ENCODE measurements at places on chromosomes 7 and 10.
A peak's percentile ranks its signal among the peaks of the same experiment; 100 is the strongest.

GRCh38 chr10:69048103-69048502 lies 39.8 kb upstream of the SRGN start:
- DNase-seq: no peak

DNA sequence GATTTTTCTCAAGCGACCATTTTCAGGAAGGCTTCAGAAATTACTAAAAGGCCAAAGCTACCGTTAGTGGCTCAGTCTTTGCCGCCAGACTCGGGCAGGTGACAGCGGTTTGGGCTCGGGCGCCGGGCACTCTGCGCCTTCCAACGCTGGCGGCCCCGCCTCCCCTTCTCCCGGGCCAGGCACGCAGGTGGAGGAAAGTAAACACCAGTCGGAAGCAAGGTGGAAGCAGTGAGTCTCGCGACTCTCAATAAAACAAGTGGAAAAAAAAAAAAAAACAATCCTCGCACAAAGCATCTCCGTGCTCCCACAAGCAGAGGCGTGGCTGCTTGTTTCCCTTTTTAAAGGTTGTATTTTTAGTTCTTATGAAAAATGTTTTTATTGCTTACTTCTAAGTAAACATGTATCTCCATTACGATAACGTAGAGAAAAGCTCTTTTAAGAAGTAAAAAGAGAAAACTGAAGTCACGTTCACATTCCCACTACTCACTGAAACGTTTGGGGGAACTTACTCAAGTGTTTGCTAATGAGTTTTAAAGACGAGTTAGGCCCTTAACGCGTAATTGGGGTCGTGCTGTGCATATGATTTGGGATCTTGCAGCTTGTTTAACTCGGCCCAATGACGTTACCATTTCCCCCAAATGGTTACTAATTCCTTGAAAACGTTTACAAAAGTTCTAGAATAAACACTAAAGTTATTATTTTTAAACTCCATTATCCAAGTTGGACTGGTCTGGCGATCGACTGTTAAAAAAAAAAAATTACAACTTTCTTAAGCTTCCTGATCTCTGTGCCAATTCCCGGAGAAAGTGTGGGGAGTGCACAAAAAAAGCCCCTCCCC lies 864 bp downstream of the CDCA7L start:
- no peak for DNase-seq

DNA sequence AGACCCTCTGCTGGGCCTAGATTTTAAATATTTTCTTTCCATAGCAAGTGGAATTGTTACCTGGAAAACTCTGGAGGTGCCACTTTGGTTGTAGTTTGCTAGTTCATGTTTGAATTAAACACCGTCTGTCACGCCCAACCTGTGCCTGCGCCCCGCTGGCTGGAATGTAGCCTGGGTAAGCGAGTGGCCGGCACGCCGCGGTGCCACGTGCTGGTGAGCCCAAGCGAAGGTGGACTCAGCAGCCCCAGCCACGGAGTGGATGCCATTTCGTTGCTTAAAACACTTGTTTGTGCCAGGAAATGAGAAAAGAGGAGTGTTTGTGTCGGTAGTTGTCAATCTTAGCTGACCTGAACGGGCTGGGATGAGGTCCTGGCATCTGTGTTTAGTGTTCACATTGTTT lies 2.7 kb downstream of the GET4 start:
- DNase-seq: no peak

DNA sequence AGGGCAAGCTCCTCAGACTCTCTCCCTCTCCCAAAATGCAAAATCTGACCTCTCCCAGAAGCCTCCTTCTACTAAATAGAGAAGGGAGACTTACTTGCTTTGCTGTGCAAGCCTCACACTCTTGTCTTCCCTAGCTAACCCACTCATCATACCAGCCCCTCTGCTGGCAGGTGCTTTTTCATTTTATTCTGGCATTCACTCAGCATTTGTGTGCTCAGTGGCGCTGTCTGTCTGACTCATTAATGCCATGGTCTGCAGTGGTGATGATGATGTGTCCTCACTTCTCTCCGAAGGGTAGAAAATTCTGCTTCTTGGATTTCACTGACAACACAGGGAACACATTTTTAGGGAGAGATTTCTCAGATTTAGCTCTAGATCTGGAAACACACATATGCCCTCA lies 22.0 kb upstream of the BTRC start:
- DNase-seq: no peak

- no peak for DNase-seq
Measured at GRCh38 chr10:77631241-77631640, 6.4 kb downstream of the KCNMA1 start.

GRCh38 chr10:70765794-70766594 lies 19.2 kb downstream of the TBATA start:
- DNase-seq: no peak

GRCh38 chr7:90869335-90869734 lies 273.2 kb downstream of the CDK14 start:
- DNase-seq: no peak

DNA sequence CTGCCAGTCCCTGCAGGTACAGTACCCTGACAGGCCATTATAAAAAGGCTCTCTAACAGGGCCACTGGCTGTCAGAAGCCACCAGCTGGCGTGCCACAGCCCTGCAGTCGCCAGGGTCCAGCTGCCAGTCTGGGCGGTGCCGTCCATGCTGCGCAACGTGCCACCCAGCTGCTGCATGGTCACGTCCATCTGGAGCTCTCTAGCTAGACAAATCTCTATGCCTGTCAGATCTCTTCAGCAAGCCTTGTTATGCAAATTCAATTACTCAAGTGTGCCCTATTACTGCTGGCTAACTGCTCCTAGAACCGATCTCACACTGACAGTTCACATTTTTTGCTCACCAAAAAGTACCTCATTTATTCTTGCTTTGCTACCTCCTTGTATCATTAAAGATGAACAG lies 75.9 kb downstream of the HIBADH start:
- no peak for DNase-seq

DNA sequence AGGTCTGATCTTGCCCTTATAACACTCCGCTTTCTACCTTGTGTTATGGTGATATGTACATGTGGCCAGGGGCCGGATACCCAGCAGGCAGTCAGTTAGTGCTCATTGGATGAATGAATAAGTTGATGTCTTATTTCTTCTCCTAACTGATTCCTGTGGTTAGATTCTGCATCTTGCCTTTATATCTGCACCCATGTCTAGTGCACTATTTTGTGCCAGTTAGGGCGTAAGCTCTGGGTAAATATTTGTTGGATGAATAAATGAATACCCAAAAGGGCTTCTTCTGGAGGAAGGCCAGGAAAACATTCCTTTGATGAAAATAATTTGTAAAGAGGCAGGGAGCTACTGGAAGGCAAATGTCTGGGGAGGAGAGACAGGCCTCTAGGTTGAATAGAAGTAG lies 148.2 kb downstream of the CHN2 start:
- no peak for DNase-seq

GRCh38 chr10:130877126-130877525 lies 434.4 kb downstream of the TCERG1L start:
- no peak for DNase-seq

- no peak for DNase-seq
Measured at GRCh38 chr10:70391654-70392053, 9.2 kb upstream of the LRRC20 start.

- DNase-seq: no peak
Measured at GRCh38 chr10:21532694-21533466, 1.2 kb upstream of the MLLT10 start.

DNA sequence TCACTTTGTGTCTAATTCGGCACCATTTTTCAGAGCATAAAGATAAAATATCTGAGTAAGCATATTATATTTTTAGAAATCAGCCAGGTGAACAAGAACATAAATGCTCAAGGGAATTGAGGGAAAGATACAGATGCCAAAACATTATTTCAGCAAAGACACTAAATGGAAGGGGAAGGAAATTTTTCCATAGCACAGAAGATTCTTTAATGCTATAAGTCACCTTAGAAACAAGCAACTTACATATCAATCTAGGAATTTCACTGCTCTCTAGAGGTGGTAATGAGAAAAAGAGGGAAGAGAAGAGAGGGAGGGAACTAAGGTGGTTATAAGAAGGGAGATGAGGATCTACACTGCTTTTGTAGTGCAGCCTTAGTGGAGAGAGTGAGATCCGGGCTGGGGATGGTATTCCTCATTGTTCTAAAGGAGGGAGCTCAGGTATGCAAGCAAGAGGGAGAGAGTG lies 20.4 kb downstream of the ZNF365 start:
- no peak for DNase-seq

DNA sequence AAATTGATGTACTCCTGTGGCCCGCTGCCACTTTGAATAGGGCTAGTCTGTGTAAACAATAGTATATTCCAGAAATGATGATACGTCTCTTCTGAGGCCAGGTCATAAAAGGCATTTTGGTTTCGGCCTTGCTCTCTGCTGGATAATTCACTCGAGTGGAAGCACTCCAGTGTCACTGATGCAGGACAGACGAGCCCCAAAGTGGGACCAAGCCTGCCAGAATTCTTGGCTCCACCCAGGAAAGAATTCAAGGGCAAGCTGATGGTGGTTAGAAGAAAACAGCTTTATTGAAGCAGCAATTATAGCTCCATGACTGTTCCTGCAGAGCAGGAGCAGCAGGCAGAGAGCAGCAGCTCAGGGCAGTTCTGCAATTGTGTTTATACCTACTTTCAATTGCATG lies 717.6 kb downstream of the GRM8 start:
- no peak for DNase-seq

DNA sequence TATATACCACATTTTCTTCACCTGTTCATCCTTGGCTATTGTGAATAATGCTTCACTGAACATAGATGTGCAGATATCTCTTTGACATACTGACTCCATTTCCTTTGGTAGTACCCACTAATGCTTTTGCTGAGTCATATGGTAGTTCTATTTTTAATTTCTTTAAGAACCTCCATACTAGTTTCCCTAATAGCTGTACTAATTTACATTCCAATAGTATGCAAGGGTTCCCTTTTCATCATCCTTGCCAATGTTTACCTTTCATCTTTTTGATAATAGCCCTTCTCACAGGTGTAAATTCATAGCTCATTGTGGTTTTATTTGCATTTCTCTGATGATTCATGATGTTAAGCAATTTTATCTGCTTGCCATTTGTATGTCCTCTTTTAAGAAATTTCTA lies 159.9 kb downstream of the CALCR start:
- no peak for DNase-seq

GRCh38 chr7:100212631-100213286 lies 7.0 kb upstream of the PVRIG start:
- no peak for DNase-seq

DNA sequence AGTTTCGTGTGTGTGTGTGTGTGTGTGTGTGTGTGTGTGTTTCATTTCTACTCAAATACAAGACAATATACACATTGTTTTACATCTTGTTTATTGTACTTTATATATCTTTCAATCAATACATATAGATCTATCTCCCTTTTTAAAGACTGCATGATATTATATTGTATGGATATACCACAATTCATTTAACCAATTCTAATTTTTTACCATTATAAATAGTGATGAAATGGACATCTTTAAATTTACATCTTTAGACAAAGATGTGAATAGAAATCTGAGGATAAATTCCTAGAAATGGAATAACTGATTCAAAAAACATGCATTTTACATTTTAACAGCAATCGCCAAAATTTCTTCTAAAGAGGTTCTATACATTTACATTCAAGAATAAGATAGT lies 23.2 kb upstream of the HIBADH start:
- no peak for DNase-seq

DNA sequence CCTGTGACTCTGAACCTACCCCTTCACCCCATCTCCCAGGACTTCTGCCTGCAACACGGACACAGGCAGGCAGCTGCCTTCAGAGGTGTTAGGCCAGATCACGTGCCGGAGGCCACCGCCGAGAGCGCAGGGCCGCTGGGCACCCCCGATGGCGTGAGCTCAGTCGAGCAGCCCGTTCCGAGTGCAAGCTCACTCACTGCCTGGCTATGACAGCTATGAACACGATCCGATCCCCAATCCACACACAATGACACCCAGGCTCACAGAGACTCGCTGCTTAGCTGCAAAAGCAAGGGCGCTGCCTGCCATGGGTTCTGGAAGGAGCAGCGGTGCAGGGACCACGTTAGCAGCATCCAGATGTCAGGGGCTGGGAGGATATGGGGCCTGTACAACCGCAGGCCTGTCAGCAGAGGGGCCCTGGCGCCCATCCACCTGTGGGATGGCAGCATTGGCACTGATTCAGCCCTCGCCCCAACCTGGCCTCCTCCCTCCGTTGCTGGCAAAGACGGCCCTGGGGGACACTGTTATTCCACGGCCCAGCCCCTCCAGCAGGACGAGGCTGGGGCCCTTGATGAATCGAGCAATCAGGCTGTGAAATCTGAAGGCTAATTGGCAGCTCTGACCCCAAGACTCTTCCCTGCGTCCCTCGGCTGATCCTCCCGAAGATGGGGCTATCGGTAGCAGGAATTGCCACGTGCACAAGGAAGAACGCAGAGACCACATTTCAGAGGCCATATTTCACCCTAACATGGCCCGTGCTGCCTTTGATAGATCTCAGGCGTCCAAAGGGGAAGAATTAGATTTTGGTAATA lies 230.1 kb downstream of the ELFN1 start:
- DNase-seq: no peak

DNA sequence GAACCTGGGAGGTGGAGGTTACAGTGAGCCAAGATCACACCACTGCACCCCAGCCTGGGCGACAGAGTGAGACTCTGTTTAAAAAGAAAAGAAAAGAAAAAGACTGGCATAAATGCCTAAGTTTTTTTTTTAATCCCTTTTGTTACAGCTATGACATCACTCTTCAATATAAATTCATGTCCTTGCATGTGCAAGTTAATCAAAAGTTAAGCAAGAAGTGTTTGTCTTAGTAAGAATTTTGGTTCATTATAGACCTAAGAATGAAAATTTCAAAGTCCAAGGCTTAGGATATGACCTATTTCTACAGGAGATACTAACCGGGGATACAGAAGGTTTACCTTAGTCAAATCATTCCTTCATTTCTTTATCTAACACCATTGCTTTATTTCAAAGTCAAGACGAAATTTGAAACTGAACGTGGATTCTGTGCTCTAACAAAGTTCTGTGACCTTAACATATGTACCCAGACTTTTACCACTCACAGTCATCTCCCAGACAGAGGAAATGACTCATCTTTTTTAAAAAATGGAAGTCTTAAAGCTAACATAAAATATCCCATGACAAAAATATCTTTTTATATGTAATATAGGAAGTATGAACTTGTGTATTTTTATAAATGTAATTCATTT lies 29.3 kb upstream of the ITGB8 start:
- DNase-seq: no peak

DNA sequence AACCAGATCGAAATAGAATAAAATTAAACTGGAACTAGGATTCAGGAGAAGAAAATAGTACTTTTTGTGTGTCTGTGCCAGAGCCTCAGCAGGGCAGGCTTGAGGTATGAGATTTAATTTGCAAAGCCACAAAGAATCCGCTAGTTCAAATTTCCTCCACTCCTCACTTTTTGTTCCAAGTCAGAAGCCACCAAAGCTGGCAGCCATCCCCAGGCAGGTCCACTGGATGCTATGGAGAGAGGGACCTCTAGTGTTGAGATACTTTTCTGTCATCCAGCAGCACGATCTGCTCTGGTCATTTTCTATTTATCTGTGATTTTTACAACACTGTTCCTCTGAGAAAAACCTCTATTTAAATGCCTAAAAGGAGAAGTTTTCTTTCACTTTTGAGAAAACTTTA lies 147.9 kb upstream of the FRMD4A start:
- peak; percentile 73 for DNase-seq

GRCh38 chr7:156344595-156344994 lies 296.0 kb upstream of the RNF32 start:
- DNase-seq: no peak
